ENCODE measurements at places on chromosomes 6 and 20.

GRCh38 chr6:162856885-162857284, 129.1 kb downstream of the PACRG start:
- DNase-seq, result no peak

DNA sequence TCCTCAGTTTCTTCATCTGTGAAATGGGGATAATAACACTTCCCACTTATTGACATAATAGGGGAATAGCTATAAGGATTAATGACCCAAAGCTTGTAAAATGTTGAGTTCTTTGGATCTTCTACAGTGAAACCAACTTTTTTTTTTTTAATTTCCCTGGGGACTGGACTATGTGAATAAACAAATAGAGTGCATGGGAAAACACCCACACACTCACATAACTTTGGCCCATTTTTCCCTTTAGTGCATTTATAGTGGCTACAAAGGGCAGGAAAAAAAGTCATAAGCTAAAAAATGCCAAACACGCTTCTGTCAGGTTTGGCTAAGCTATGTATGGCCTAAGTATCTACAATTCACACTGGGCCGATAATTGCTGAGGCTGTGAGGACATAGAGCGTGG, 406.2 kb upstream of the JAG1 start:
- DNase-seq, result no peak

DNA sequence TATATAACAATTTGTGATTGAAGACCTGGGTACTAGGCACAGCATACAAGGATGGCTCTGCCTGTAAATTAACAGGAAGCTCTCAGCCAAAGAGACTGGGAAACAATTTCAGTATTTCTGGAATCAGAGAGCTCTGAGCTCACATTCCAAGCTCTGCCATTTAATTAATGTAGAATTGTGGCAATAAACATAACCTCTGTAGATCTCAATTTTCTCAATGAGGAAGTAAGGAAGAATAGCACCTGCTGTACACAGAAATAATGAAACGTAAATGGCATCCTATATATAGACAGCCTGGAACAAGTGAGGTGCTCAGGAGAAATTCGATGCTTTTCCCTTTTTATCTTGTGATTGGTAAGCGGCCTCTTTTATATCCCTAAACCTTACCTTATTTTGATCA, 538.5 kb upstream of the JAG1 start:
- no peak for DNase-seq

- DNase-seq, result no peak
These were observed 3.9 kb downstream of the OTOR start for GRCh38 chr20:16752082-16752481.

DNA sequence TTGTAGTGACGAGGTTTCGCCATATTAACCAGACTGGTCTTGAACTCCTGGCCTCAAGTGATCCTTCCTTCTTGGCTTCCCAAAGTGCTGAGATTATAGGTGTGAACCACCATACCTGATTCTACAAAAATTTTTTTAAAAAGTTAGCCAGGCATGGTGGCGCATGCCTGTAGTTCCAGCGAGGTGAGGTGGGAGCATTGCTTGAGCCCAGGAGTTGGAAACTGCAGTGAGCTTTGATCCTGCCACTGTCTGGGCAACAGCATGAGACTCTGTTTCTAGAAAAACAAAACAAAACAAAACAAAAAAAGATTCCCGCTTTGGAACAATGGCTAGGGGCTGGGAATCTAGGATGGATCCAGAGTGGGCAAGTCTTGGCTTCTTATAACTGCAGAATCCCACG, 35.1 kb upstream of the SALL4 start:
- no peak for DNase-seq

DNA sequence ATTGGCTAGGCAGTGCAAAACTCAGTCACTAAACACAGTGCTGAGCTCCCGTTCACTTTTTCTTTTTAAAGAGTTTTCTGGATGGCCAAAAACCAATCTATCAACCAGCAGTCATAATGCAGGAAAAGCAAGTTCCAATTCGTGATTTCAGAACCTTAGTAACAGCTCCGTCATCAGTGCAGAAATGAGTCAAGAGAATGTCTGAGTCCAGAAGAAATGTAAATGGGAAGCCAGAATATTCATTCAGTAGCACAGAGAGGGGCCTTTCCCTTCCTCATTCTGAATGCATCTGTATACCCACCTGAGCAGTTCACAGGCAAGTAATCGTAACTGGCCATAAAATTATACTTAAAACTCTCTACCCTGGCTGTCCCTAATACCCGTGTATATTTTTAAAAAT, 20.4 kb downstream of the HUS1B start:
- no peak for DNase-seq

GRCh38 chr6:143941852-143942627, 66.0 kb downstream of the PLAGL1 start:
- peak; percentile 29 for DNase-seq

- DNase-seq, result no peak
These were observed 540.7 kb downstream of the BCKDHB start for GRCh38 chr6:80647156-80647555.

DNA sequence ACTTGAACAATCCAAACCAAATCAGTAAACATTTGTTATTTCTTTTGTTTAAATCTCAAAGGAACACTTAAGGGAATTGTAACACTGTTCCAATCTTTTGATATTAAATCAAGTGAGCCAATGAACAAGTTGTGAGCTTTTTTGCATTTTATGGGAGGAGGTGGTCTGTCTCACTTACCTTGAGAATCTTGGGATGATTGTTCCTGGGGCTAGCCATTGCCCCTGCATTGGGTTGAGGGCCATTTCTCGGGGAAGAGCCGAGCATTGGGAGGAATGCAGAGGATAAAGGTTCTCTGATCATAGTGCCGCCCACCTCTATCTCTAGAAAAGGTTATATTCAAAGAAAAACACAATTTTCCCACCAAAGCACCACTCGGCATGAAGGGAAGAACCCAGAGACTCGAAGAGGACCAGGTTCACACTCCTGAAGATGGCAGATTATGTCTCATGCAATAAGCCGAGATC, 13.8 kb upstream of the TFB1M start:
- no peak for DNase-seq

GRCh38 chr6:28200020-28200419, 25.1 kb upstream of the ZSCAN9 start:
- no peak for DNase-seq

DNA sequence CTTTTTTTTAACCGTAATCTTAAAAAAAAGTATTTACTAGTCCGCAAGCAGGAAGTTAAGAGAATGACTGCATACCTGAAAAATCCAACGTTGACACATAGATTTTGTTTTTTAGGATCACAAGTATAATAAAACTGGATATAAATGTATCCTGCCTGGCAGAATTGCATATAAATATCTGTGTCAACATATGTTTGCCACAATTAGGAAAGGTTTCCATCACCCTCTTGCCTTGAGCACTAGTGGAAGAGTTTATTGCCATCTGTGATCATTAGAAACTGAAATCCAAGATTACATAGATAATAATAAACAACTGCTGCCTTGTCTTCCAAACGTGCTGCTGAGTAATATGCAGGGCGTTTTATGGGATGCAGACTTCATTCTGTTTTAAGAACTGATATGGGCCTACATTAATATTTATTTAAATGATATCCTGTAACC, 27.9 kb downstream of the PLEKHG1 start:
- no peak for DNase-seq

DNA sequence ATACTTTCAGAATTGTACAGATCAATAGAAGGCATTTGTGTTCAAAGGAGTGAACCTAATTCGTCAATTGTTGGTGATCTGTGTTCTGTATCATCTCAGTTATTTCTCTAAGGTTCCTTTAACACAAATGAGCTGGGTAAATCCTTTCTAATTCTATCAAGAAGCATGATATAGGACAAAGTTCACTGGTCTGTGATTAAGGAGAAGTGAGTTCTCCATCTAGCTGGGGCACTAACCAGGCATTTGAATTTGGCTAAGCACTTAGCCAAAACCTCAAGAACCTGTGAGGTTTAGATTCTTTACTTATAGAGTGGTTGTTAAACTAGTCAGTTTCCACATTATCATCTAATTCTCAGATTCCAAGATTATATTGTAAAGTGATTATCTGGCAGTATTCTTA, 50.3 kb downstream of the DOP1A start:
- no peak for DNase-seq

DNA sequence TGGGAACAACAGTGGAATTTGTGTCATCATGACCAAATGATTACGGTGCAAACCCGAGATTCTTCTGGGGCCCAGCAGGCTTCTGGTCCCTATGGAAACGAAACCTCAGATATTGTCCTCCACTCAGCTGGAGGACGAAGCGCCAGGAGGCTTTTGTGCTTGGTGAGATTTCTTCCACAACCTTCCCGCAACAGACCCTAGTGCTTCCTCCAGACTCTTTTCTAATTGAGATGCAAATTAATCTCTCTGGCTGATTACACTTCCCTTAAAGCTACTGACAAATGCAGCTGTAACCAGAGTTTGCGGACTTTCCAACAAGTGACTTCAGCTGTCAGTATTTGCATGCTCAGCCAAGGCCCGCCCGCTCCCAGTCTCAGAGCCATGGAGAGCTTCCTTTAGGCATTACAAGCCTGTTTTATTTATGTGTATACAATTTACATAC, 96.0 kb downstream of the INSM1 start:
- peak; percentile 87 for DNase-seq
